ENCODE measurements at places on chromosomes 2 and 18.

GRCh38 chr18:72419914-72420313, 124.2 kb downstream of the CBLN2 start:
- DNase-seq, result no peak

DNA sequence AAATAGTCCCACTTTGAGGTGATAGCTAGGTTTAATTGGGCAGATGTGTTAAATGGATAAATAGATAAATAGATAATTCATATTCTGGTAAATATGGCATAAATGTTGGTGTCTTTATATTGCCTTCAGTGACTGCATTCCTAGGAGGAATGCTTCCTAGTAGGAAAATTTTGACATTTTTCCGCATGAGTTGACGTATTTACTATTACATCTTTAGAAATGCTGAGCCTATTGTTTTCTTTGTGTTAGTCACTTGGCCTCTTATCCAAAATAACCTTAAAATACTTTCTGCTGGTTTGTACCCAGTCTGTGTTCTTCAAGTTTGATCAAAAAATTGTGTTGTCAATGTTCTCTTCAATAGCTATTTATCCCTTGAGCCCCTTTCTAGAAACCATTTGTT, 495.6 kb upstream of the ZEB2 start:
- DNase-seq, result no peak

GRCh38 chr18:58069721-58070292, 25.8 kb downstream of the NEDD4L start:
- no peak for DNase-seq

DNA sequence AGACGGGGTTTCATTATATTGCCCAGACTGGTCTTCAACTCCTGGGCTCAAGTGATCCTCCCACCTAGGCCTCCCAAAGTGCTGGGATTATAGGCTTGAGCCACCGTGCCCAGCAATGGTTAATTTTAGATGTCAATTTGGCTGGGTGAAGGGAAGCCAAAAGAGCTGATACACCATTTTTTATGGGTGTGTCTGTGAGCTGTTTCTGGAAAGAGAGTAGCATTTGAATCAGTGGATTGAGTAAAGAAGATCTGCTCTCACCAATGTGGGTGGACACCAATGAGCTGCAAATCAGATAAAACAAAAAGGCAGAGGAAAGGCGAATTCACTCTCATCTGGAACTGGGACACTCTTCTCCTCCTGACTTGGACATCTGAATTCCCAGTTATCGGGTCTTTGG, 16.1 kb upstream of the TAF4B start:
- no peak for DNase-seq

- no peak for DNase-seq
These were observed 5.9 kb upstream of the ELAC1 start for GRCh38 chr18:50961974-50962373.

- peak; percentile 8 for DNase-seq
These were observed 678.0 kb downstream of the ZEB2 start for GRCh38 chr2:143841935-143842334.

- DNase-seq, result no peak
These were observed 160.0 kb downstream of the KCNH7 start for GRCh38 chr2:162678551-162678950.

DNA sequence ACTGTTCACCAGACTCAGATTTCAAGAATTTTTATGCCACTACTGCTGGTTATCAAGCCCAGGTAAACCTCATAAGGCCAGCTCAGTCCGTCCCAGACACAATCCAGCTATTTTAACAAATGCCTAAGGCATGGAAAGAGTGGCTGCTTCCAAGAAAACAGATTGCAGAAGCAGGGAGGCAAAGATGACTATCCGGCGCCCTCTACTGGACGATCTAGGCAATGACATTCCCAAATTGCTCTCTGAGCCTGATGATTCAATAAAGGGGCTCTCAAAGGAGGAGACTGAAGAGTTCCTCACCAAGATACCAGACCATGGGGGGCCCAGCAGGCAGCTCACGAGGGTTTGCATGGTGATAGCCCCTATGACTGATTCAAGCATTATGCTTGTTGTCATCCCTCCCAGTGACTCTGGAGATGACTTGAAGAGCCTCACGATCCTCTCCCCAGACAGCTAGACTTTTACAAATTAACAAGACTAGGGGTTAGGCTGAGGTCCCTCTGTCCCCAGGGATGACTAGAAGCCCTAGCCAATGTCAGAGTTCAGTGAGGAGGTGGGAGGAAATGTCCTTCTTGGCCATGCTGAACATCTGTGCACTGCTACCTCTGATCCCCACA, 25.0 kb downstream of the SERPINB8 start:
- peak; percentile 67 for DNase-seq

- DNase-seq, result no peak
These were observed 300.0 kb upstream of the CHAC2 start for GRCh38 chr2:53467467-53468180.

GRCh38 chr2:86176597-86176996, 18.7 kb downstream of the IMMT start:
- DNase-seq, result no peak

- DNase-seq, result no peak
These were observed 48.6 kb downstream of the ROCK1 start for GRCh38 chr18:21063011-21063410.

- no peak for DNase-seq
These were observed 102.9 kb downstream of the ALPK2 start for GRCh38 chr18:58525928-58526424.

DNA sequence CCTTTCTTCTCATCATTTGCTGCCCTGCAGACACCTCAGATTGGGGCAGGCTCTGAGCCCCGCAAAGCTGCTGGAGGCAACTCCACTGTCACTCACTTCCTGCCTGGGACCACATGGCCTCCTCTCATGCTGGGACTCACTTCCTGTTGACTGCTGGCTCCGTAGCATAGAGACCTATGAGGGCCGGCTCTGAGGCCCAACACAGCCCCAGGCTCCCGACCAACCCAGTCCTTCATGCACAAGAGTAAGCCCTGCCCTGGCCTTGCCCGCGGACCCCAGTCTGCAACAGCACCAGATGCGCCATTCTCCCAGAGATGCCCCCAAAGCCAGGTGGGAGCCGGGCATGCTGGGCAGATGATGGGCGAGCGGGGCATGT, 55.7 kb downstream of the DNMT3A start:
- peak; percentile 26 for DNase-seq

GRCh38 chr2:160228141-160228917, 28.3 kb upstream of the ITGB6 start:
- peak; percentile 76 for DNase-seq

DNA sequence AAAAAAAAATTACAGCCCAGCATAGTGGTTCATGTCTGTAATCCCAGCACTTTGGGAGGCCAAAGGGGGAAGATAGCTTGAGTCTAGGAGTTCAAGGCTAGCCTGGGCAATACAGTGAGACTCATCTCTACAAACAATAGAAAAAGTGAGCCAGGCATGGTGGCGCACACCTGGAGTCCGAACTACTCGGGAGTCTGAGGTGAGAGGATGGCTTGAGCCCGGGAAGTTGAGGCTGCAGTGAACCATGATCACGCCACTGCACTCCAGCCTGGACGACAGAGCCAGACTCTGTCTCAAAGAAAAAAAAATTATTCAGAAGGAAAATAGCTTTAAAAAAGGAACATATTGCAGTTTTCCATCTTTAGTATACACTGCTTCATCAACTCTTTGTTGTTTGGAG, 47.8 kb downstream of the CYP27C1 start:
- no peak for DNase-seq

DNA sequence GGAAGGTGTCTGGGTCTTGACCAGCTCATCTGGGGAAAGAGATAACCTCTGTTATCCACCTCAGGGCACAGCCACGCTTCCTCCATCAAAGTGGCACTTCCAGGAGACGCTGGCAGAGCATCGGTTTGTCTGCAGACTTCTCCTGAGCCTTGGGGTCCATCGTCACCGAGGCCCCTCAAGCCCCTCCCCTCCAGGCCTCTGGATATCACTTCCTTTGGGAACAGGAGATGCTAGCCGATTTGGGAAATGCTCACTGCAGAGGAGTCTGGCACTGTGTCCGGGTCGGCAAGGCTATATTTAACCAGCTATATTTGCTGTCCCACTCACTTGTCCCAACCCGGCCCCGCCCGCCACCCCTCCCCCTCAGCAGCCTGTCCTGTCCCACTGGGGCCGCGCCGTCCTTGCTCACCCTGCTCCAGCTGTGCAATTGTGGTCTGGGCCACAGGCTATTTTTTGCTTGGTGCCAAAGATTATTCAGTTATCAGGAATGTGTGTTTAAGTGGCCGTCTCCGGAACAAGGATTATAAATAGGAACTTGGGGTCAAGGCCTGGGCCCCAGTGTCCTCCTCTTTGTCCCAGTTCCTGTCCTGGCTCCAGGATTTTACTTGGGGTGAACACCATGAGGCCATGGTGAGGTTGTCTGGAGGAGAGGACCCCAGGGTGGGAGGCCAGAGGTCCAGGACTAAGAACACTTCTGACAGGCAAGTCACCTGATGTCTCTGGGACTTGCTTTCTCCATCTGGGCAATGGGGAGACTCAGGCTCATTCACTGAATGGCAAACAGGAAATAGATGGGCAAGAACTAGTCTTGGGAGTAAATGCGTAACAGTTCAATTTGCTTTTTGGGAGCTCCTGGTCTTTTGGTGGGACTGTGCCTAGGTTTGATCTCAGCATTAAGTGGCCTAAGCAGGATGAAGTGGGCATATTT, 263.6 kb downstream of the DYSF start:
- DNase-seq, result peak; percentile 88

- peak; percentile 59 for DNase-seq
These were observed 115.5 kb upstream of the GLI2 start for GRCh38 chr2:120620025-120620793.

DNA sequence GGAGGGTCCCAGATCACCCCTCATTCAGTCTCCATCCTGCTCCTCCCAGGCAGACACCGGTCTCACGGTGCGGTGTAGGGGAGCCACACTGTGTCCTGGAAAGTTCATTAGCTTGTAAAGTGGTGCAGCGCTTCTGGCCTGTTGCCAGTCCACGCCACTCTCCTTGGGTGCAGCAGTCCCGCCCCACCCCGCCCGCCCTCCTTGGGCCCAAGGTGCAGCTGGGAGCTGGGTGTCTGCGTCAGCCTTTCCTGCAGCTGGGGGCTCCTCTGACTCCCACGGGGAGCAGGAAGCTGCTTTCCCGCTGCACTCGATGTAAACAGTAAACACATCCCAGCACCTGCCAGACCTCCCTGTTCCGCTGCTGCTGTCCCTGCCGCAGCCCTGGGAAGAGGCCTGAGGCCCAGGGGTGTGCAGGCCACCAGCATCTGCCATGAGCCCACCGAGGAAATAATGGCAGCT, 53.8 kb upstream of the ASB18 start:
- DNase-seq, result no peak

DNA sequence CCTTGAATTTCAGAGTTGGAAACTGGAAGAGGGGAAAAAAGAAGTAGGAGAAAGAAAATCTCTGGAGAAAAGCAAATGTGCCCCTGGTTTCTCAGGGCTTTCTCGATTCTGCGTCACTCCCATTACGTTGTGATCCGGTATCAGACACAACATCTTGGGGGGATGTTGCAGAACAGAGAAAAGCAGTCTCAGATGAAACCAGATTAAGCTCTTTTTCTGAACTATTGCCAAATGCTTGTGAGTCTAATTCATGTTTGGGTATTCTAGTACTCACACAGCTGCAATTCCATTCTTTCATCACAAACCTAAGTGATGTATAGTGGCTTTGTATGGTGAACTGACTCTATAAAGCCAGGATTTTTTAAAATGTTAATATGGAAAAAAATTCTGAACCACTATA, 233.2 kb downstream of the TCF4 start:
- DNase-seq, result no peak

DNA sequence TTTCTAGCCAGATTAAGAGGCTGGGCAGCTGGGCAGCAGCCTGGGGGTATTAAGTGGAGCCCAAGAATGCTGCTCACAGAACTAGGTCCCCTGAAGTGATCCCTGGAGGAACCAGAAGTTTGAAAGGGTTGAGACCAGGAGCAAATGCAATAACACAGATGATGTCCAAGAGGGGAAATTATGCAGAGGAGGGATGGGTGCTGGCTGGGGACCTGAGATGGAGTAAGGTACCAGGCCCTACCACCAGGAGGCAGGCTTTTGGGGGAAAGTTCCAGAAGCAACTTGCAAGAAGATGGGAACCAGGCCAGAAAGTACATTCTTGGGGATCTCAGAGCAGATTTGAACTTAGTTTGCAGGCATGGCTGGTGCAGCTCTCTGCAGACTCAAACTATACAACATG, 175.1 kb downstream of the NCK2 start:
- DNase-seq, result peak; percentile 46
